Activated T-helper 1 cell treated with anti-CD3 and anti-CD28 coated beads, Interleukin-12 subunit alpha, Interleukin-12 subunit beta, Interleukin-2, Interleukin-4 antibody, amounts not matched to agents 30 ng/mL and 10 ng/mL and 1 ng/mL, durations not matched to agents 14 hours and 24 hours and 36 hours (primary cell): ENCODE measurements at places on chromosomes 16 and 17. TPM values are rescaled to one million over a fixed set of nuclear protein-coding genes. Genes with fewer than 3 reads are reported as not detected.

Gene FOXF1
- not detected in 2 replicates for total RNA-seq

DNA sequence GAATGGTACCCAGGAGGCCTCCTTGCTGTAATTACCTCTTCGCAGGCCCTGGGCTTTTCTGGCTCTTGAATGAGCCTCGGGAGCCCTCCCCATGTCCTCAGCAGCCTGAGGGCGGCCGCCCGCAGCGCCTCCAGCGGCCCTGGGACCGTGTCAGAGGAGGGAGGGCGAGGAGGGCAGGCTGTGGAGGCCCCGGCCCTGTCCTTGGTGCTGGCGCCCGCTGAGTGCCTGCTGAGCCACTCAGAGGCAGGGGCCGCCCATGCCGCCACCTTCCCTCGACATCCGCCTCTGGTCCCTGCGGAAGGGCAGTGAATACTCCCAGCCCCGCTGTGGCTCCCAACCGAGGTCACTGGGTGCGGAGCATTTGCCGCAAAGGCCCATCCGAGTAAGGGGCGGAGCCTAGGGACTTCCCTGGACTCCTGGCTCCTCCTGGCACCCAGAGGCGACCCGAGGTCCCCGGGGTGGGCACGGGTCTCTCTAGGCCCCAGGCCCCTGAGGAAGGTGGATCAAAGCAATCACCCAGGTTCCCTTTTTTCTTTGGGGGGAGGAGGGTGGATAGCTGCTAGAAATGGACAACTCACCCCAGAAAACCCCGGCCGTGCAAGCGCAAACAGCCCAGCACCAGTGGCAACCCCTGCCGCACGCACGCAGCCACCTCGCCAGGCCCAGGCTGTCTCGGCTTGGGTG, 2.8 kb downstream of the RBFOX3 start:
- DNase-seq: no peak
- H3K4me3 ChIP-seq: no peak overlapping the region
- peaks cover 1% of the 10 kb centered on the region for H3K36me3 ChIP-seq
- no peak overlapping the region for H3K27ac ChIP-seq
- no peaks in the 10 kb centered on the region for H3K4me1 ChIP-seq
- peaks cover 31% of the 10 kb centered on the region for H3K27me3 ChIP-seq

Gene JUP
- 0.12 and 0.39 TPM in 2 replicates for total RNA-seq

DNA sequence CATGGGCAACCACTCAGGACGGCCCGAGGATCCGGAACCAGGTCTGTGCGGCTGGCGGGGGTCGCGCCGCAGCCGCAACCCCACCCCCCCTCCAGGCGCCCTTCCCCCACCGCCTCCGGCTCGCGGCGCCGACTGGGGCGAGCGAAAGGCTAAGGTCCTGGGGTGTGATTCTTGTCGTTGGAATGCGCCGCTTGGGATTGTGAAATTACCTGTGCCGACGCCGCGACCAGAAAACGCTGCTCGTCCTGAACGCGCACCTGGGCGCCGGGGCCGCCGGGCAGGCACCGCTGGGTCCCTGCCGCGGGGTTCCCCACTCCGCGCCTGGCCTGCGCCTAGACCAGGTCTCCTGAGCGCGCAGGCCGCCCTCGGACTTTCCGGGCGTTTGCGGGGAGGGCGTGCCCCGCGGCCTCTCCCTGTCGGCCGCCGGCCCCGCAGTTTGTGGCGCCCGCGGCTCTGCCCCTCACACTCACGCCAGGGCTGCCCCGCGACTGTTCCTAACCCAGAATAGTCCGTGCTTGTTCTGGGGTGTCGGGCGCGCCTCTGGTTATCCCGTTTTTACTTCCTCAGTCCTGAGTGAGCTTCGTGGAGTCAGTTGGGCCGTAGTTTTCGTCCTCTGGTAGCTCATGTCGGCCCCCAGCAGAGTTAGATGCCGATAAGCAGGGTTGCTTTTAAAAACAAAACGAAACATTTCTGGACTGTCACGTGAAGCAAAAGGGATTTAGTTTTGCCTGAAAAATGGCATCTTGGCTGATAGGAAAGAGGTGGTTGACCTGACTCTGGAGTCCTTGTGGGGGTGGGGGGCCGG, 147.2 kb downstream of the SPECC1 start:
- DNase-seq: peak; percentile 8
- H3K27ac ChIP-seq: peak overlapping the region; percentile 25
- H3K4me3 ChIP-seq: peak overlapping the region; percentile 81
- peaks cover 1% of the 10 kb centered on the region for H3K36me3 ChIP-seq
- peaks cover 15% of the 10 kb centered on the region for H3K27me3 ChIP-seq

GRCh38 chr16:4169415-4169814, 53.2 kb upstream of the ADCY9 start:
- H3K27ac ChIP-seq: no peak overlapping the region
- H3K4me1 ChIP-seq: no peaks in the 10 kb centered on the region
- no peaks in the 10 kb centered on the region for H3K36me3 ChIP-seq
- H3K27me3 ChIP-seq: peaks cover 2% of the 10 kb centered on the region
- H3K4me3 ChIP-seq: no peak overlapping the region

DNA sequence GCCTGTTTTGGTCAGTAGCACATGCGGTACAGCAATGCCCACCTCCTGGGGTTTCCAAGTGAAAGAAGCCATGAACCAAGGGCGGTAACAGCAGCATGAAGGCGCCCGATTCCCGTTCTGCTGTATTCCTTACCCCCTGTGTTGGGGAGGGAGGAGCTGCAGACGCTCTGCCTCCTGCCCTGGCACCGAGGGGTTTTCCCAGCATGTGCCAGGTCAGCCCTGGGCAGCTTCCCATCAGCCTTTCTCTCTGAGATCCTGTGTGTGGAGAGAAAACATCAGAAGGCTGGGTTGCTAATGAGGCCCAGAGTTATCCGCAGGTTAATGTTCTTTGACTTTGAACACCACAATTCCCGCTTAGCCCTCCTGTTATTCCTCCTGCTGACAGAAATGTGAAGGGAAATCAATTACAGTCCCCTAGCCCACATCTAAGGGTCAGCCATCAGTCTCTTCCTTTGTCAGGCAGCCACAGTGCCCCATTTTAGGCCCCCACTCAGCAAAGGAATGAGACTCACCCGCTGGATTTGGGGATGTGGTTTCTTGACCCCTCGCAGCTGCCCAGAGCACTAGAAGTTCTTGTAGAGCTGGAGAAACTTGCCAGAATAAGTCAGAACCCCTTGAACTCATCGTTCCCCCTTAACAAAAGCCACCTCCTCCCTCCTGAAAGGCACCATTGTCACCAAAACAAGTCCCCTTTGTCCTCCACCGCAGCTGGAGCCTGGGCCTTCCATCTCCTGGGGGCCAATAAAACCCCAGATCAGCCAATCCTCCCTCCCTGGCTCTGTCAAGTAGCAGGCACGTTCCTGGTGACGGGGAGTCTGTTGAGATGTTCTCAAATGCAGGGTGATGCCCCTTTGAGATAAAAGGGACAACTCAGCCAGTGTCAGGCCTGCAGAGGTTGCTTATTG, 168.5 kb downstream of the KATNIP start:
- H3K4me1 ChIP-seq: no peaks in the 10 kb centered on the region
- H3K36me3 ChIP-seq: no peaks in the 10 kb centered on the region
- no peaks in the 10 kb centered on the region for H3K27me3 ChIP-seq
- H3K4me3 ChIP-seq: no peak overlapping the region

GRCh38 chr16:86664522-86665318, 86.4 kb downstream of the FOXL1 start:
- no peaks in the 10 kb centered on the region for H3K27me3 ChIP-seq
- H3K27ac ChIP-seq: peak overlapping the region; percentile 92
- peak; percentile 60 for DNase-seq
- H3K4me3 ChIP-seq: peak overlapping the region; percentile 41
- peaks cover 35% of the 10 kb centered on the region for H3K4me1 ChIP-seq

GRCh38 chr16:17866996-17867395, 396.2 kb upstream of the XYLT1 start:
- no peaks in the 10 kb centered on the region for H3K4me1 ChIP-seq
- no peak overlapping the region for H3K4me3 ChIP-seq
- no peak for DNase-seq
- no peak overlapping the region for H3K27ac ChIP-seq
- no peaks in the 10 kb centered on the region for H3K36me3 ChIP-seq

DNA sequence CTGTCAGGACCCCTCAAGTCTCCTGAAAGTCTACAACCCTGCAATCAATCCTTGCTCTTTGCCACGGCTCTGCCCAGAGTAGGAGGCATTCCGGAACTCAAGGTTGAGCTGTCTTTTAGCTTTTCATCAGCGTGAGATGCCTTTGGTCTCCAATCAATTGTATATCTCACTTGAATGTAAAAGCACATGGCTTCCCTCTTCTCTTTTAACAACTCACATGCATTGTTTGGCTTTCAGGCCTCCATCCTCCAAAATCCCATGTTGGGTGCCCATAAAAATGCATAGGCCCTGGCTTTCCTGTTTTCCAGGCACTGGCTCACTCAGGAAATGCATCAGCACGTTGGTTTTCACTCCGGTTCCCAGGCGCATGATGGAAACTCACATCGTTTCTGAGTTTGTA, 64.0 kb upstream of the FOXF1 start:
- no peak for DNase-seq
- no peaks in the 10 kb centered on the region for H3K4me1 ChIP-seq
- no peak overlapping the region for H3K4me3 ChIP-seq

- H3K27ac ChIP-seq: peak overlapping the region; percentile 94
- H3K36me3 ChIP-seq: peaks cover 32% of the 10 kb centered on the region
- H3K4me1 ChIP-seq: peaks cover 70% of the 10 kb centered on the region
- H3K4me3 ChIP-seq: peak overlapping the region; percentile 84
- H3K27me3 ChIP-seq: no peaks in the 10 kb centered on the region
- DNase-seq: no peak
Measured at GRCh38 chr17:31309556-31309955, 4.3 kb downstream of the EVI2B start.

GRCh38 chr16:6993544-6993943, 339.1 kb upstream of the RBFOX1 start:
- no peaks in the 10 kb centered on the region for H3K27me3 ChIP-seq
- H3K4me1 ChIP-seq: no peaks in the 10 kb centered on the region
- DNase-seq: no peak
- H3K4me3 ChIP-seq: no peak overlapping the region
- H3K36me3 ChIP-seq: no peaks in the 10 kb centered on the region

GRCh38 chr16:60729051-60729450, 1307.2 kb downstream of the CDH8 start:
- no peak overlapping the region for H3K27ac ChIP-seq
- H3K36me3 ChIP-seq: no peaks in the 10 kb centered on the region
- no peak overlapping the region for H3K4me3 ChIP-seq
- DNase-seq: no peak

- H3K27ac ChIP-seq: no peak overlapping the region
- no peak for DNase-seq
- H3K27me3 ChIP-seq: peaks cover 4% of the 10 kb centered on the region
- no peaks in the 10 kb centered on the region for H3K36me3 ChIP-seq
- H3K4me1 ChIP-seq: peaks cover 26% of the 10 kb centered on the region
Measured at GRCh38 chr17:80102664-80103448, 1.5 kb downstream of the GAA start.

GRCh38 chr17:82097919-82098168, 192 bp downstream of the FASN start:
- peak overlapping the region; percentile 55 for H3K27ac ChIP-seq
- no peaks in the 10 kb centered on the region for H3K27me3 ChIP-seq
- peaks cover 13% of the 10 kb centered on the region for H3K36me3 ChIP-seq

Gene FKBP10
- total RNA-seq: 0.62 and 1.1 TPM in 2 replicates

DNA sequence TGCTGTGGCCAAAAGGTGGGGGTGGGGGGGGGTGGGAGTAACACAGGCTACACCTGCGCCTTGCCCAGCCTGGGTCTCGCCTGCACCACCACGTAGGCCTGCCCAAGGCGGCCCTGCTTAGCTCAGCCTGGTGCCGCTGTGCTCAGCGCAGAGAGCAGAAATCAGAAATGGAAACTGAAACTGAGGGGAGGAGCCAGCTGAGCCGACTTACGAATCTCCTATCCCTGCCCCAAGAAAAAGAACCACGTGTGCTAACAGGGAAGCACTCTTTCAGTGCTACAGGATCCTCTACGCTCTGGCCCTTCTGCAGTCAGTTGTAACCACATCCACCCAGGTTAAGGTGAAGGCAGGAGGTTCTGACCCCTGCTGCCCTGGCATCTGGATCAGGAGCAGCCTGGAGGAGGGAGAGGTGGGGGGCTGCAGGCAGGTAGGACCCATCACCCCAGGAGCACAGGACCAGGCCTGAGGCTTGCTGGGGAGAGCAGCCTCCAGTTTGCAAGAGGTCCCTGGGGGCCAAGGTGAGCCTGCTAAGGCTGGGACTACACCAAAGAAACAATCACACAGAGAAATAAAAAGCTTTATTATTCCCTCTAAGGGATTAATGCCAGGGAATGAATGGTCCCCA, at the start of gene DHX58:
Gene DHX58 (minus strand): TSS at position 163 of the 625 bp plus-strand sequence. CDS start 822 bp downstream, outside the sequence.
- H3K27ac ChIP-seq: peak within 1 kb of the TSS; percentile 86
- no peaks in the 10 kb centered on the region for H3K27me3 ChIP-seq
- H3K36me3 ChIP-seq: peaks cover 41% of the 10 kb centered on the region
- DNase-seq: peak; percentile 83

DNA sequence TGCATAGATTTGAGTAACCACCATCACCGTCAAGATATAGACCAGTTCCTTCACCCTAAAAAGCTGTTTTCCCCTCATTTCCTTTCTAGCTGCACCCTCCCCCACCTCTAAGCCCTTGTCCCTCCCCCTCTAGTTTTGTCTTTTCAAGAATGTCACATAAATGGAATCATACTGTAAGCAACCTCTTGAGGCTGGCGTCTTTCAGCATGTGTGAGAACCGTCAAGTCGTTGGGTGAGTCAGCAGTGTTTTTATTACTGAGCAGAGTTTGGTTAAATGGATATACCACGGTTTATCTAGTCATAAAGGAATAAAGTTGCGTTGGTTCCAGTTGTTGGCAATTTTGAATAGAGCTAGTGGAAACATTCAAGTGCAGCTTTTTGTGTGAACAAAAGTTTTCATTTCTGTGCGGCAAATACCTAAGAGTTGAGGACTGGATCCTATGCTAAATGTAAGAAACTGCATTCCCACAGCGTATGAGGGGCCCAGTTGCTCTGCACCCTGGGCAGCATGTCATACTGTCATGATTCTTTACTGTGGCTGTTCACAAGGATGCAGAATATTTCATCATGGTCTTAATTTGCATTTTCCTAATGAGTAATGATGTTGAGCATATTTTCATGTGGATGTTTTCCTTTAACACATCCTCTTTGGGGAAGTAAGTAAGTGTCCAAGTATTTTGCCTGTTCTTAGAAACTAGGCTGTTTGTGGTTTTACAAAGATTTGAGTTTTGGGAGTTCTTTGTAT, 264.3 kb downstream of the CPPED1 start:
- peak overlapping the region; percentile 96 for H3K27ac ChIP-seq
- H3K4me1 ChIP-seq: peaks cover 94% of the 10 kb centered on the region
- H3K4me3 ChIP-seq: peak overlapping the region; percentile 83

GRCh38 chr17:60802377-60802776, 124.7 kb downstream of the BCAS3 start:
- H3K27ac ChIP-seq: no peak overlapping the region
- H3K27me3 ChIP-seq: no peaks in the 10 kb centered on the region
- no peak overlapping the region for H3K4me3 ChIP-seq
- DNase-seq: no peak
- H3K4me1 ChIP-seq: no peaks in the 10 kb centered on the region
